GM20000 (cell line): ENCODE measurements at places on chromosomes 13 and 19.
A peak's percentile ranks its signal among the peaks of the same experiment; 100 is the strongest.

DNA sequence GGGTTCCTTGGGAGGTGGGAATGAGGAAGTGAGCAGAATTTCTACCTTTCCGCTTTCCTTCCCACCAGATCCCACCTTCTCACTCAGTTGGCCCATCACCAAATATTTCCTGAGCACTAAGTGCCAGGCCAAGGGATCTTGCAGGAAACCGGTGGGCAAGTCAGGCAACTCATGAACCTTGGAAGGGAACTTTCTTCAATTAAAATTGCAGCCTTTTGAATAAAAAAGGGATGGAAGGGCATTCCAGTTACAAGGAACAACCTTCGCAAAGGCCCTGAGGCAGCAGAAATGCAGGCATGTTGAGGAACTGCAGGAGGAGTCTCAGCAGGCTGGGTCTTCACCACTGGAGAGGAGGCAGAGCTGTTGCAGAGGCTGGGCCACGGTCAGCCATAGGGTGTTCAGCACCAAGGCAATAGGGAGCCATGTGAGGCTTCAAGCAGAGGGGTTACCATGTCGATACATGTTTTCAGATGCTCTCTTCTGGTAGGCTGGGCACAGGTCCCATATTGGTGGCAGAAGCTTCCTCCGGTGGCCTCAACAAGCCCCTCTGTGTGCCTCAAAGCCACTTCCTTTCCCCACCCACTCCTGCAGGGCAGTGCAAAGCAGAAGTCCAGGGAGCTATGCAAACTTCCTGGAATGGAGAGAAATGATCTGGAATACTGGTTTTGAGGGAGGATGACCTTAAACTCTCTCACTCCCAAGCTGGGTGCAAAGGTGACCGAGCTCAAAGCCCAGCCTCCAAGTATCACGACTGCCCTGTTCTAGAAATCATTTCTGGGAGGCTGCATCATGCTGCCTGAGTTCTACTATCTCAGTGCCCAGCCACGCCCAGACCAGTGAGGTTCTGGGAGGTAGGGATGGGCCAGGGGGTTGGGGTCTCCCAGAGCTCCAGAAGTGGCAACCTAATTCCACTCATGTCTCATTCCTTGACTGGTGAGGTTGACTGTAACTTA lies at the start of gene FUT6:
Gene FUT6, minus strand, starts transcription at position 638 of the 953 bp plus-strand sequence. CDS start 7,135 bp downstream, outside the sequence.
- DNase-seq: no peak

GRCh38 chr13:112245989-112246388 lies 130.2 kb upstream of the SPACA7 start:
- no peak for DNase-seq

DNA sequence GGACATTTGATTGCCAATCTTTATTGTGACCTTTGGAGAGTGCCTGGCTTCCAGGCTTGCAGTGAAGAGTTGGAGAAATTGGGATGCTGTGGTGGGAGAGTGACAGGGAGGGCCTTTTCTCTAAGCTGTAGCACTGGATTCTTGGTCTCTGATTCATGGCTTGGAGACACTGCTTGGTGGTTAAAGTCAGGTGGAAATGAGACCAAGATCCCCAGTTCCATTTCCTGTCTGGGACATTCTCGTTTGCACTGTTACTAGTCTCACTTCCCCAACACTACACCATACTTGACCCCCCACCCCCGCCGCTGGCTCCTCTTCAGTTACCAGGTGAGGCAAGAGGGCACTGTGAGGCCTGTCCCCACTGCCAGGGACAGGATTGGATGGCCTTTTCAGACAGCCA lies 2.9 kb downstream of the SUPT5H start:
- no peak for DNase-seq

- no peak for DNase-seq
These were observed 208.3 kb upstream of the SERP2 start for GRCh38 chr13:44165221-44165888.

GRCh38 chr19:14476673-14477401 lies 1.7 kb upstream of the PTGER1 start:
- peak; percentile 38 for DNase-seq

DNA sequence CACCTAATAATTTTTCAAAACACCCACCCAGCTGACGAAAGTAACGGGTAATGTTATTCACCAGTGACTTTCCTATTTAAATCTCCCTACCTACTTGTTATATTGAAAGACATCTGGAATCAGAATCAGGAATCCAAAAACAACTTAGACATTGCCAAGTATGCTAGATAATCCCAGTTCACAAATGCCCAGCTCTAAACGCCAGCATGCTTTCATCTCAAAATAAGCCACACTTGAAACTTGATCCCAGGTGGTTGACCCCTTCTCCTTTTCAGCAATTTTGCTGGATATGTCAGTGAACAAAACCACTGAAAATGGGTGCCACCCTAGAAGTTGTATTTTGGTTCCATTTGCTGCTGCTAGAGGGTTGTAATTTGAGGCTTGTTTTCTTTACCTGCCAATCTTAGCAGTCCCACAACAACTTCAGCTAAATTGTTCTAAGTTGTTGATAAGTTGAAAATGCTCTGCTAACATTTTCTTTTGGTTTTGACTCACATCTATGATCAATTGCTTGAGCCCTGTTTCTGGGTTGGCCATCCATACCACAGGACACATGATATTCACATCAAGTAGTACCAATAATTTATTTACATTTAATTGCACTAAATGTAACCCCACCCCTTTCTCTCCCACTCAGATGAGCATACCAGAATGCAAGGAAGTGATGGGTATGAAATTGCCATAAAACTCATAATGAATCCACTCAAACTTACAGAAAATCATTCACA lies 66.4 kb downstream of the DCT start:
- no peak for DNase-seq

DNA sequence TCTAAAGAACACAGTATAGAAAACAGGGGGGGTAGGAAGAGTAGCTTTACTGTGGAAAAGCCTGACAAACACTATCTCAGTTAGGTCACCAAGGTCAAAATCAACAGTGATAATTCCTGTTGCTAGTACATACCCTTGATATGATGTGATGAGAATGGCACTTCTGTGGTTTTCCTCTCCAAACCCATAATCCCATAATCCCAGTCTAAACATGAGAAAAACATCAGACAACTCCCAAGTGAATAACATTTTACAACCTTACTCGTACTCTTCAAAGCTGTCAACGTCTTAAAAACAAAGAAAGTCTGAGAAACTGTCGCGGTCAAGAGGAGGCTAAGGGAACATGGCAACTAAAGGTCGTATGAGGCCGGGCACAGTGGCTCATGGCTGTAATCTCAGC lies 137.6 kb downstream of the FOXO1 start:
- DNase-seq: no peak

DNA sequence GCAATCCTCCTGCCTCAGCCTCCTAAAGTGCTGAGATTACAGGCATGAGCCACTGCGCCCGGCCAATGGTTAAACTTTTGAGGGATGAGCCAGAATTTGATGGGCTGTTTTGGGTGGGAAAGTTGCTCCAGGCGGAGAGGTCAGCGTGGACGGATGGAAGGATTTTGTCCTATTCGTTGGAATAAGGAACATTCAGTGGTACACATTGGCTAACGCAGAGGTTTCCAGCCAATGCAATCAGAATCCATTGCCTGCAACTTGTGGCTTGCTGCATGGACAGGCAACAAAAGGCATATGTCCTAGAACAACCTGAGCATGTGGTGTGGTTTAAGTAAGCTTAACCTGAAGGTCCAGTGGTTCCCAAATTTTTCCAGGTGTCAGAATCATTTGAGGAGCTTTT lies 35.5 kb upstream of the C1QTNF9 start:
- DNase-seq: no peak

DNA sequence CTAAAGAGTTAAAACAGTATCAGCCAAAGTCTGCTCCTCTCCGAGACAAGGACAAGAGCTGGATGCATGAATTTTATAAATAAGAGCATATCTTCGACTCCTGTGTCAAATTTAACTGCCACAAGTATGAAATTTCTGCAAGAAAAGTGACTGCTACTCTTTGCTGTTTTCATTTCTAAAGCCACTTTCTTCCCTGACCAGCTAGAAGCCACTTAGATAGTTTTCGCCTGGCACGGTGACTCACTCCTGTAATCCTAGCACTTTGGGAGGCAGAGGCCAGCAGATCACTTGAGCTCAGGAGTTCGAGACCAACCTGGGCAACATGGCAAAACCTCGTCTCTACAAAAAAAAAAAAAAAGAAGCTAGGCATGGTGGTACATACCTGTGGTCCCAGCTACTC lies 61.3 kb downstream of the ENOX1 start:
- no peak for DNase-seq

GRCh38 chr13:68535329-68535728 lies 1305.2 kb upstream of the PCDH9 start:
- DNase-seq: no peak

- no peak for DNase-seq
These were observed 5.9 kb upstream of the MCF2L start for GRCh38 chr13:112962911-112963625.

DNA sequence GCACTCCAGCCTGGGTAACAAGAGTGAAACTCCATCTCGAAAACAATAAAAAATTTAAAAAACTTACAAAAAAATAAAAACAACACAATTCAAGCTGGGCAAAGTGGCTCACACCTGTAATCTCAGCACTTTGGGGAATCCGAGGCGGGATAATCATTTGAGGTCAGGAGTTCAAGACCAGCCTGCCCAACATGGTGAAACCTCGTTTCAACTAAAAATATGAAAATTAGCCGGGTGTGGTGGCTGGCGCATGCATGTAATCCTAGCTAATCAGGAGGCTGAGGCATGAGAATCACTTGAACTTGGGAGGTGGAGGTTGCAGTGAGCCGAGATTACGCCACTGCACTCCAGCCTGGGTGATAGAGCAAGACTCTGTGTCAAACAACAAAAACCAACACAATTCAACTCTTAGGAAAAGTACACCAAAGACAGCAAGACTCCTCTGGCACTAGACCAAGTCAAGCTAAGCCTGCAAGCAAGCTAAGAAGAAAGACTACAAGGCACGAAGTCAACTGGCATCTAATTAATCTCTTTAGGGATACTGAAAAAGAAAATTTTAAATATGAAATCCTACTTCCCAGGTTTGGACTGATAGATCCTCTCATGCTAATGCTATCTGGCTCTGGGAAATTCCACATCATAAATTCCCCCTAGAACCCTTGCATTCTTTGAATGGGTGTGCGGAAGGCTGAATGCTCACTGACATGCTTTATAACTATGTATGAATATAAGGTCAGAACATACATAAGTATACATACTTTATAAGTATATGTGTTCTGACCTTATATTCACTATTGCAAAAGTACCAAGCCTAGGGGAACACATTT lies 7.9 kb downstream of the PBX4 start:
- no peak for DNase-seq

DNA sequence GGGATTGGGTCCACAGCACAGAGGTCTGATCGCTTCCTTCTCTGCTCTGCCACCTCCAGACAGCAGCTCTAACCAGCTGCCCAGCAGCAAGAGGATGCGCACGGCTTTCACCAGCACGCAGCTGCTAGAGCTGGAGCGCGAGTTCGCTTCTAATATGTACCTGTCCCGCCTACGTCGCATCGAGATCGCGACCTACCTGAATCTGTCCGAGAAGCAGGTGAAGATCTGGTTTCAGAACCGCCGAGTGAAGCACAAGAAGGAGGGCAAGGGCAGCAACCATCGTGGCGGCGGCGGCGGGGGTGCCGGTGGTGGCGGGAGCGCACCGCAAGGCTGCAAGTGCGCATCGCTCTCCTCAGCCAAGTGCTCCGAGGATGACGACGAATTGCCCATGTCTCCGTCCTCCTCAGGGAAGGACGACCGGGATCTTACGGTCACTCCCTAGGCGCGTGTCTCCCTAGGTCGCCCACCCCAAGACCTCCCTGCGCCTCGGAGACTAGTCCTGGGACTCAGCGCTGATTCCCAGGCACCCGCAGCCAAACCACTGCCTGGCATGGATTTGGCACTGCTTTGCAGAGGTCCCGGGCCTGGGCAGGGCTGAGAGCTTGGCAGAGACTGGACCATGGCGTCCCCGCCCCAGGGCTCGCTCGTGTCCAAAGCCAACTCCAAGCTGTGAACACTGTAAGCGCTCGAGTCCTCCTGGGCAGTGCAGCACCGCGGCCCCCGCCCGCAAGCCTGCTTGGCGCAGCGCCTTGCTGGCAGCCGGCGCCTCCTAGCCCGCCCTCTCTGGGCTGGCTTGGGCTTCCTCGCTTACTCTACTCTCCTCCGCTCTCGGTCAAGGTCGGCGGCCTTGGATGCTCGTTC lies 1.5 kb downstream of the GSX1 start:
- peak; percentile 24 for DNase-seq

- DNase-seq: no peak
These were observed 76.3 kb downstream of the ZNF429 start for GRCh38 chr19:21581646-21582240.

GRCh38 chr13:91228940-91229339 lies 118.5 kb upstream of the MIR17HG start:
- DNase-seq: no peak

- no peak for DNase-seq
These were observed 1669.2 kb downstream of the PCDH9 start for GRCh38 chr13:65560936-65561335.

DNA sequence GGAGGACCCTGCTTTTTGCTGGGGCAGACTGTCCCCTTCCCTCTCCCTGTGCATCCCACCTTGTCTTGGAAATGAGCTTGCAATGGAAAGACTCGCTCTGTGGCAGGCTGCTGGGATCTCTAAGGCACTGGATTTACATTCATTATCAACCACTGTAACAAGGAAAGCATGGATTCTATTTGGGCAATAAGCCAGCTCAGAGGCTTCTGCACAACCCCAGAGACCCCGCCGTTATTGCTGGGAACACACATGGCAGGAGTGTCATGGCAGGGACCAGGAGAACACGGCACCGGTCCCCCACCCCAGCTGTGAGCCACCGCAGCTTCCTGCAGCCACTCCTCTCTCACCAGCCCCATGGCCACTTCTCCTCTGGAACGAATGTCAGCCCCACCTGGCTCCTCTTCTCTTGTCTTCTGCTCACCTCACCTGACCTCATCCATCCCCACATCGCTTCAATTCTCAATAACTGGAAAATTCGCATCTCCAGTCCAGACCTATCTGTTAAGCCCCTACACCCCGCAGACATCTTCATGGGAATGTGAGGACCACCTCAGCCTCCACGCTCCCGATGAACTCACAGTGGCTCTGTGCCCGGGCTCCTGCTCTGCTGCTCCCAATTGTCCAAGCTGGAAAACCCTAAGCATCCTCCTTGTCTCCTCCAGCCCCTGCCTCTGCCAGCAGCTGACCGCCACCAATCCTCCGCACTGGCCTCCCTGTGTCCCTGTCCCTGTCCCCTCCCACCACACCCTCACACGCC lies 181.5 kb downstream of the USP12 start:
- DNase-seq: no peak
